Chondrocyte (in vitro differentiated cells): ENCODE measurements at places on chromosomes 6 and 20. TPM values are rescaled to one million over a fixed set of nuclear protein-coding genes. Genes with fewer than 3 reads are reported as not detected.

The C6orf132 gene
- 0.75 to 5.8 TPM (median 5.2 TPM) in 3 replicates for total RNA-seq

The PAX1 gene
- not detected in 3 replicates for total RNA-seq

The SIRPD gene
- not detected in 3 replicates for total RNA-seq

The MPIG6B gene
- not detected in 3 replicates for total RNA-seq

The TCP11 gene
- total RNA-seq: not detected in 3 replicates

The RGS17 gene
- total RNA-seq: 1.5 to 2.2 TPM (median 1.8 TPM) in 3 replicates
